A549 treated with CpdA at 1 μM for 4 hours (cell line): ENCODE measurements at places on chromosomes 5 and 9. TPM values are rescaled to one million over a fixed set of nuclear protein-coding genes. Genes with fewer than 3 reads are reported as not detected.

The GABRA1 gene
- not detected in 5 replicates for total RNA-seq

The HTR4 gene
- not detected in 5 replicates for total RNA-seq

The KCNT1 gene
- total RNA-seq, result not detected in 5 replicates

The TAS2R1 gene
- not detected in 5 replicates for total RNA-seq

The LYSMD3 gene
- total RNA-seq, result 8.2 to 9.8 TPM (median 8.7 TPM) in 5 replicates

The PHYHD1 gene
- 0.13 TPM in 1 of 5 replicates, not detected in the others for total RNA-seq

The SLC4A9 gene
- 0.01 TPM in 1 of 5 replicates, not detected in the others for total RNA-seq

The LHFPL2 gene
- total RNA-seq, result 45.9 to 64.0 TPM (median 58.0 TPM) in 5 replicates

The C9orf152 gene
- total RNA-seq, result 0.08 to 0.12 TPM (median 0.09 TPM) in 3 of 5 replicates, not detected in the others

The ORM2 gene
- total RNA-seq, result not detected in 5 replicates

The PRRC2B gene
- total RNA-seq, result 57.9 to 81.0 TPM (median 63.4 TPM) in 5 replicates
